ENCODE measurements at places on chromosomes 4 and X.

- DNase-seq, result no peak
Measured at GRCh38 chr4:27009539-27009938, 148.9 kb downstream of the STIM2 start.

DNA sequence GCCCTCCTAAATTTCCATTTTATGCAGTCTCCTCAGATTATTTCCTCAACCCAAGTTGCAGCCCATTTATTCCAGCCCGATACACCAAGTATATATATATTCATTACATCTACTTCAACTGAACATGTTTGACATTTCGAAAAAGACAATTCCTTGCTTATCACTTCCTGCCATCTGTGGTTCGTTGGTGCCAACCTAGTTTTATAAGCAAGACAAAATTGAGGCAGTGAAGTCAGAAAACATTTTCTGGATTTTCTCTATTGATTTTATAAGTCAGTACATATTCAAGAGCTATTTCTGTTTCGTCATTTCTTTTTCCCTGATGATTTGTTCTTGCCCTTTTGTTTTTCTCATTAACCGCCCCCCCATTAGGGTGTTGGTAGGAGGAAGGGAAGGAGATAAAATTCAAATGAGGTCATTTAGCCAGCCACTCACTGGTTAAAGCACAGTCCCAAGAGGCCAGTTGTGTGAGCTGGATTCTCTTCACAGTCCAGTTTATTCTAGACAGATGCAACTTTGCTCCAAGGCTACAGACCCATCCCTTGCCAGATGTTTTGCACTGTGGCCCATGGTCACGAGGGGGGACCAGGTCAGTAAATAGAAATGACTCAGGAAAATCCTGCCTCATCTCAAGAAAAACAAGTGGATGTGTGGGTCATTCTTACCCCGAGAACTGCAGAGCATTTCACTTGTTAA is 20.3 kb upstream of the VEGFD start:
- no peak for DNase-seq

- DNase-seq, result no peak
Measured at GRCh38 chr4:164783976-164784375, 30.0 kb downstream of the SMIM31 start.

DNA sequence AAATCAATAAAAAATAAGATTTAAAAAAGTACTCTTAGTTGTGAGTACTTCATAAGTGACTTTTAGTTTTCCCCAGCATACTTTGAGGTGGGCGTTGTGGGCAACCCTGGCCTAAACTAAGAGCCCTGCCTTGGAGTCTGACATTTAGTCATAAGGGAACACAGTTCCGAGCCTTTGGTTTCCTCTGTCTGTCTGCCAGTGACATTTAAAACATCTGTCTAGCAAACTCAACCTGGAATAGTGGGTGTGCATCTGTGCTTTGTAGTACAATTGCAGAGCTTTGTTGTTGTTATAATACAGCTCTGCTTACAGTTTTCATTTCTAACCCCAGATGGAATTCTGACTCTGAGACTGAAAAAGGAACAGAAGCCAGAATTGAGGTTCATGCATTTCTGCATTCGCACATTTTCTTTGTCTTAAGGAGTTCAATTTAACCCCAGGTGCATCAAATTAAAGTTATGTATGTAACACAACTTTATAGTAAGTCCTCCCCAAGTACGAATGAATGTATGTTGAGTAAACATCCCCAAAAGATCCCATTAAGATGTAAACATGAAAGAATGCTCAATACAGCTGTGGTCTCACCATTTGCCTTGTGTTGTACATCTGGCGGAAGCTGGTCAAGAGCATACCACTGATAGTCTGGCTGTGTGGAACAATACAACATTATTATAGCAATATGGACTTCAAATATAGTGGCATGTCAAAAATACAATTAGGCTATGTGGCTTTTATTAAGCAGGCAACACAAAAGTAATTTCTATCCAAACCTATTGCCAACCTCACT is 25.9 kb downstream of the TNIP3 start:
- DNase-seq, result no peak

All from effector memory CD4-positive, alpha-beta T cell (primary cell).